ENCODE measurements at places on chromosomes 13 and 19.

- DNase-seq, result no peak
Measured at GRCh38 chr19:18776736-18777135, 14.4 kb downstream of the COMP start.

DNA sequence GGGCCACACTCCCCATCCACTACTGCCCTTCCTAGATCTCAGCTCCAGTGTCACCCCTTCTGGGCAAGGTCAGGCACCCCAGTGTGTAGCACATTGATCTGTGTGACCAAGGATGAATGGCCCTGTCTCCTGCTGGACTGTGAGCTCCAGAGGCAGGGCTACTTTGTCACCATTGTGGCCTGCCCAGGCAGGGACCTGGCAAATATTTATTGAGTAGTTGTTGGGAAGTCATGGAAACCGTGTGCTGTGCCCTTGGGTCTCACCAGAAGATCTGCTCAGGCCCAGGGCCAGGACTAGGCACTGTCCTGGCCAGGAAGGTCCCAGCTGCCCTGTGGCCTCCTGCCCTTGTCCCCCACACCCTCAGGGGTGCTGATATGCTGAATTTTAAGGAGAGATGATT lies 10.5 kb downstream of the NACC1 start:
- no peak for DNase-seq

DNA sequence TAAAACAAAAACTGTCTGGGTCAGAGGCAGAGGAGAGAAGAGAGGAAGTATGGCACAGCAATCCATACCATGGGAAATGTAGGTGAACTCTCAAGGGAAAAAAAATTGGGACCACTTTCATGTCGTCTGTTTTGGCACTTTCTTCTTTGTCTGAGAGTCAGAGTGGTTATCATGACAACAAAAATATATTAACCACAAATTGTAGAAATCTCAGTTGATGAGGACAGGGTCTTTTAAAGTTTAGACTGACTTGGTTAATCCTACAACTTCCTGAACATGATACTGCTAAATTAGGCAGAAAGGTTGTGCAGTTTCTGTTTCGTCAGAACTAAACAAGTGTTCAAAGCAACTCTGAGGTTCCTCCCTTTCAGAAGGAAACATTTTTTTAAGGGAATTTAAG lies 15.2 kb downstream of the KLF5 start:
- no peak for DNase-seq

GRCh38 chr19:10209315-10209714 lies 14.6 kb upstream of the DNMT1 start:
- no peak for DNase-seq

GRCh38 chr13:114106991-114107685 lies 25.3 kb downstream of the RASA3 start:
- no peak for DNase-seq

DNA sequence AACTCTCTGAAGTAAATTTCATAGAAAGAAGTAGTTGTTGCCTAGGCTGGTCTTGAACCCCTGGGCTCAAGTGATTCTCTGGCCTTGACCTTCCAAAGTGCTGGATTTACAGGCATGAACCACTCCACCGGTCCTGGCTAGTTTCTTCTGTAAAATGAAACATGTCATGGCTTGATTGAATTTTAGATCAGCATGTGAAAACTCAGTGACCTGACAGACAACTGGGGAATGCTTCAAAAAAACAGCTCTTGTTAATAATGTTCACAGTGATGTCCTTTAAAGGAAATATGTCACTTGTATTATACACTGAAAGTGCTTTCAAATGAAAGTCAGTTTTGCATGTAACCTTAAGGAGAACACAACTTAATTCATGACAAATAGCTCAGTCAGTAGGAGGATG lies 118.2 kb downstream of the KLF5 start:
- DNase-seq, result no peak

DNA sequence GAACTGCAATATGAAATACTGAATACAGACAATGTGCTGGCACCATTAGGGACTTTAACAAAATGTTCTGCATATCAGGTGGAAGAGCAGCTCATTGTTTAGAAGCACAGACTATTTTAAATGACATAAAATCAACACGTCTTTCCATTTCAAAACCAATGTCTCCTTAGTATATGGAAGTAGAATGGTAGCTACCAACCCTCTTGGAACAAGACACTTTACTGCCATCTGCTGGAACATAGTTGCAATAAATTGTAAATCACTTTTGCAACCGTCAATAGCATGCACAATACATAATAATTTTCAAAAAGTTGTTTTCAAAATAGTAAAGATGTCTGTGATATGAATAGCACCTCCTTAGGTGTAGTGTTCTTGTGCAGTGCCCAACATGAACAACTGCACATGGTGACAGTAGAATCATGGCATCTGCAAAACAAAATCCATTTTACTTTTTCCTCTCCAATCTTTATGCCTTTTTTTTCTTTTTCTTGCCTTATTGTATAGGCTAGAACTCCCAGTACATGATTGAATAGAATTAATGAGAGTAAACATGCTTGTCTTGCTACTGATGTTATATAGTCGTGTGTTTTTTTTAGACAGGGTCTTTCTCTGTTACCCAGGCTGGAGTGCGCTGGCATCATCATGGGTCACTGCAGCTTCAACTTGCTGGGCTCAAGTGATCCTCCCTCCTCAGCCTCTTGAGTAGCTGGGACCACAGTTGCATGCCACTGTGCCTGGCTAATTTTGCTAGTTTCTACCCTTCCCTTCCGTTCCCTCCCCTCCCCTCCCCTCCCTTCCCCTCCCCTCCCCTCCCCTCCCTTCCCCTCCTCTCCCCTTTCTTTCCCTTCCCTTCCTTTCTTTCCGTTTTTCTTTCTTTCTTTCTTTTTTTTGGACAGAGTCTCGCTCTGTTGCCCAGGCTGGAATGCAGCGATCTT lies 7.8 kb upstream of the LYPD5 start:
- no peak for DNase-seq

DNA sequence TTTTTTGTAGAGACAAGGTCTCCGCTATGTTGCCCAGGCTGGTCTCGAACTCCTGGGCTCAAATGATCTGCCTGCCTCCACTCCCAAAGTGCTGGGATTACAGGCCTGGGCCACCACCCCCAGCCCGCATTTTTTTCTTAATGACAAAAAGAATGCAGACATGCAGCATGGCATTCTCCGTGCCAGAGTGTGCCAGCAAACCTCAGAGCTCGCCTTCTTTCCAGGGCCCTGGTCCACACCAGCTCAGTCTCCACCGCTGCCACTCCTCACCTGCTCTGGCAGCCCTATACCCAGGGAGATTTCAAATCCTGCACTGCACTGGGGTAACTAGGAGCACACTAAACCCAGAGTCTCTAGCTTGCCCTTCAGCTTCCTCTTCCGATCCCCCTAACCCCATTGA lies 41.7 kb downstream of the ZIC5 start:
- DNase-seq, result no peak

GRCh38 chr13:102773441-102774213 lies at the start of gene TEX30:
TSS of gene TEX30 (minus strand) at chr13:102773786. CDS start at chr13:102770026, 3,760 bp downstream.
- peak; percentile 80 for DNase-seq

- DNase-seq, result no peak
Measured at GRCh38 chr19:15253513-15253912, 21.3 kb upstream of the EPHX3 start.

GRCh38 chr19:570251-570686 lies 2.1 kb upstream of the BSG start:
- no peak for DNase-seq

- DNase-seq, result no peak
Measured at GRCh38 chr13:90477216-90477615, 870.3 kb upstream of the MIR17HG start.

- no peak for DNase-seq
Measured at GRCh38 chr13:51222686-51223559, 725 bp downstream of the FAM124A start.

DNA sequence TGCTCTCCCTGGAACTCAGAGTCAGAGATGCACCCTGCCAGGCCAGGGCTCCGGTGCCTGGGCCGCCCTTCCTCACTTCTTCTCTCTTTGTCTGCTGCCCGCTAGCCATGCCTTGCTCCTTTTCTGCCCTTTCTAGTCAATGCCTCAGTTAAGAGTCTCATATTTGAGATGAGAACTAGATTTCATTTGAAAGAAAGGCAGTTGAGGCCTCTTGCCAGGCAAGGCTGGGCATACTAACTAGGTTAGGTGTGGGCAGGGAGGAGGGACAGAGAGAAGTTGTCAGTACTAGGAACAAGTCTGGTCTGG lies 341.6 kb downstream of the DNAJC15 start:
- no peak for DNase-seq

- no peak for DNase-seq
Measured at GRCh38 chr13:19089315-19089714, 92.3 kb downstream of the TUBA3C start.

- no peak for DNase-seq
Measured at GRCh38 chr13:93559718-93560117, 333.1 kb downstream of the GPC6 start.

GRCh38 chr13:40974460-40975407 lies 44.4 kb downstream of the ELF1 start:
- no peak for DNase-seq

GRCh38 chr13:73259061-73260017 lies 200.5 kb downstream of the KLF5 start:
- DNase-seq, result no peak

DNA sequence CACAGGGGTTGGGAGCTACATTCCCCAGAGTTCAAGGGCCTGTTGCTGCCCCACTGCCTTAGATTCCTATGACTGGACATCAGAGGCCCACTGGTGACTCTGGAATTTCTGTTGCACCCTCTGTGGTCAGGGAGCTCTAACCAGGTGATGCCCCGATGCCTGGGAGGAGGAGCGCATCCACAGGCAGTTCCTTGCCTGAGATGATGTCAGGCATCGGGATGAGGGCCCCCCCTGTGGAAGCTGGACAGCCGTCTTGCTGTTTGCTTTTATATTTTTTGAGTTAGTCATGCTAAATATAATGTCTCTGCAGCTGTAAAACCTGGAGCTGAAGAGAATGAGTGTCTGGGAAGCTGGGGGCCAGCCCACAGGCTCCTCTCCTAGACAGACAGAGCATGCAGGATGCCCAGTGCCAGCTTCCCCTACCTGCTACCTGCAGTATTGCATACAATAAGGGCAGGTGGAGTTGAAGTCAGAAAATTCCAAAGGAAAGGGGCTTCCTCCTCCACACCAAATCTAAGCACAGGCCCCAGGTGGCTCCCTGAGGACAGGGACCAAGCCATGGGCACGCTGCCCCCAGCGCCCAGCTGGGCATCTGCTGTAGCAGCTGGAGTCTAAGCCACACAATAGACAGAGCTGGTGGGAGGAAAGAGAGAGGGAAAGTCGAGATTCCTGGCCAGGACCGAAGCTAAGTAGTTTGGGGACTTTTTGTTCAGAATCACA lies 16.2 kb downstream of the COL4A2 start:
- no peak for DNase-seq
